ENCODE measurements at places on chromosomes 13 and 19.

DNA sequence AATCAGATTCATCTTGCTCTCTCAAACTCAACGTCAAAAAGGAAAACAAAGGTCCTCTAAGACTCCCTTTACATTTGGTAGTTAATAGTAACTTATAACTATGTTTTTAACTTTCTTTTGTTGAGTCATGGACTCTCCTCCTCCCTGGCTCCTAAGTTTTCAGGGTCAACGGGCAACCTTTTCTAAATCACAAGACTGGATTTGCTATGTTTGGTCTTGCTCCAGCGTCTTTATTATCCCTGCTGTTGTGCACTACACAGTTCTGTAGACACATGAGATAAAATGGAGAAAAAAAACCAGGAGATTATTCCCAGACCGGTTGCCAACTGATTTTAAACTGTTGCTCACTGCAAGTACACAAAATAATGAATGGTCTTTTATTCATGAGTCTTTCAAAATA, 1.9 kb upstream of the ITM2B start:
- no peaks in the 10 kb centered on the region for H3K36me3 ChIP-seq
- no peaks in the 10 kb centered on the region for H3K27me3 ChIP-seq
- H3K4me3 ChIP-seq: no peak overlapping the region
- no peak for DNase-seq
- no peak overlapping the region for H3K27ac ChIP-seq

DNA sequence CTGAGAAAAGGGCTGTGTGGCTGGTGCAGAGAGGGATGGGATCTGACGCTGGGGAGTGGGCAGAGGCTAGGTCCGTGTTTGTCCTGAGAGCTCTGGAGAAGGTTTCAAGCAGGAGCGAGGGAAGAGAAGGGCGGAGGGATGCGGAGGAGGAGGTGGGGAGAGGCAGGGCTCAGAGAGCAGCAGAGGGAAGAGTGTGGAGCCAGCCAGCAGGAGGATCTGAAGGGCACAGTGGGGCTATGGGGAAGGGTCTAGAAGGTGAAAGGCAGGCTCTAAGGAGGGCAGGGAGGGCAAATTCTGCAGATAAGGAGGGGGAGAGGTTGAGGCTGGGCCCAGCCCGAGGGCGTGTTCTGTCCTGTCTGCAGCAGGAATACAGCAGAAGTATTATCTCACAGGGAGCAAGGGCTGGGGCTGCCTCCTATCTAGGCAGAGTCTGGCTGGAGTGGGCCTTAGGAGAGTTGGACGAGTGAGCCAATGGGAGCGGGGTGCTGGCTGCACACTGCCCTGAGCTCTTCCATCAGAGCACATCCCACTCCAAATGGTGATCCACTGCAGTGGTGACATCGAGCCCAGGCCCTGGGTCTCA, 6.1 kb downstream of the AP2A1 start:
- no peaks in the 10 kb centered on the region for H3K27me3 ChIP-seq
- no peak overlapping the region for H3K4me3 ChIP-seq
- H3K27ac ChIP-seq: no peak overlapping the region
- H3K36me3 ChIP-seq: no peaks in the 10 kb centered on the region
- H3K4me1 ChIP-seq: peaks cover 7% of the 10 kb centered on the region

GRCh38 chr19:2867025-2867991, at the start of gene ZNF556:
Gene ZNF556 (plus strand): TSS chr19:2867335. CDS start chr19:2867422, 87 bp downstream.
- no peak within 1 kb of the TSS for H3K27ac ChIP-seq
- no peaks in the 10 kb centered on the region for H3K36me3 ChIP-seq
- no peaks in the 10 kb centered on the region for H3K27me3 ChIP-seq
- DNase-seq: no peak
- no peak within 1 kb of the TSS for H3K4me3 ChIP-seq

DNA sequence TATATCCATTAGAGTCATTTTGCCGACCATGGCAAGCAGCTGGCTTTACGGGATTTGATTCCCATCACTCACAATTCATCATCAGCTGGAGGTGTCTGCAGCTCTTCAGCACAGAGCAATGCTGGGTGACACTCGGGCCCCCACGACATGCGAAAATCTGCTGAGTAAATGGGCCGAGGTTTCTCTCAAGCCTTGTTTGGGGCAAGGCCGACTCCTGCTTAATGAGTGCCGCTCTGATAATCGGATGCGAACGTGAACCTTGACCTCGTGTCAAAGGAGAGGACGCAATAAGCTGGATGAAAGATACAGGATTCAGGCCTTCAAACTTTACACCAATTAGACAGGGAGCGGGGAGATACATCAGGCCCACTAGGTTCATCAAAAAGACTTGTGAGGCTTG, 65.2 kb downstream of the GGACT start:
- no peak overlapping the region for H3K27ac ChIP-seq
- DNase-seq: no peak
- H3K36me3 ChIP-seq: no peaks in the 10 kb centered on the region
- H3K4me1 ChIP-seq: no peaks in the 10 kb centered on the region

DNA sequence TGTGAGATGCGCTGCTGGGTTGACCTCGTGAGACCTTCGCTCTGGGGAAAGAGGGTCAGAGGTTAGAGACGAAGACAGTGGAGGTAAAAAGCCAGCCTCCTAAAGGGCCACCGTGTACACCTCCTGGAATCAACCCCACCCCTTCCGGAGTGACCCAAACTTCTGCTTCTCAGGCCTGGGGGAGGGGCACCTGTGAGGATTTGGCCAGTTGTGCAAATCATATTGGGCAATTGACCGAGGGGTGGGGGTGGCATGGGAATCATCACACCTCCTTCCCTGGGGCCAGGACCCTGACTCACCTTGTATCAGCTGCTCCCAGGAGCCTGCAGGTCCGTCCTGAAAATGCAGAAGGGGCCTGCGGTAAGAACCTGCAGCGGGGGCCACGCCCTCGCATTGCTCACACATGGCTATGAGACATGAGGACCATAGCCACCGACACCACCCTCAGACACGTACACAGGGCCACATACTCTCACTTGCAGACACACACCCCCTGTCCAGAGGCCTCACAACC, 2.8 kb downstream of the TNFSF14 start:
- no peaks in the 10 kb centered on the region for H3K27me3 ChIP-seq
- no peaks in the 10 kb centered on the region for H3K36me3 ChIP-seq
- no peak overlapping the region for H3K27ac ChIP-seq
- no peak for DNase-seq

- DNase-seq: peak; percentile 49
- no peaks in the 10 kb centered on the region for H3K27me3 ChIP-seq
- H3K36me3 ChIP-seq: no peaks in the 10 kb centered on the region
- peaks cover 22% of the 10 kb centered on the region for H3K4me1 ChIP-seq
- peak overlapping the region; percentile 67 for H3K27ac ChIP-seq
Measured at GRCh38 chr13:44396701-44397580, 23.3 kb downstream of the SERP2 start.

- peak; percentile 80 for DNase-seq
- H3K4me3 ChIP-seq: peak within 1 kb of the TSS; percentile 57
- peaks cover 15% of the 10 kb centered on the region for H3K4me1 ChIP-seq
- no peaks in the 10 kb centered on the region for H3K36me3 ChIP-seq
- H3K27ac ChIP-seq: peak within 1 kb of the TSS; percentile 98
- H3K27me3 ChIP-seq: no peaks in the 10 kb centered on the region
Measured at GRCh38 chr13:26051657-26052311, at the start of gene SHISA2. Gene SHISA2 (minus strand): TSS chr13:26052016. CDS start chr13:26050975, 1,041 bp downstream.

DNA sequence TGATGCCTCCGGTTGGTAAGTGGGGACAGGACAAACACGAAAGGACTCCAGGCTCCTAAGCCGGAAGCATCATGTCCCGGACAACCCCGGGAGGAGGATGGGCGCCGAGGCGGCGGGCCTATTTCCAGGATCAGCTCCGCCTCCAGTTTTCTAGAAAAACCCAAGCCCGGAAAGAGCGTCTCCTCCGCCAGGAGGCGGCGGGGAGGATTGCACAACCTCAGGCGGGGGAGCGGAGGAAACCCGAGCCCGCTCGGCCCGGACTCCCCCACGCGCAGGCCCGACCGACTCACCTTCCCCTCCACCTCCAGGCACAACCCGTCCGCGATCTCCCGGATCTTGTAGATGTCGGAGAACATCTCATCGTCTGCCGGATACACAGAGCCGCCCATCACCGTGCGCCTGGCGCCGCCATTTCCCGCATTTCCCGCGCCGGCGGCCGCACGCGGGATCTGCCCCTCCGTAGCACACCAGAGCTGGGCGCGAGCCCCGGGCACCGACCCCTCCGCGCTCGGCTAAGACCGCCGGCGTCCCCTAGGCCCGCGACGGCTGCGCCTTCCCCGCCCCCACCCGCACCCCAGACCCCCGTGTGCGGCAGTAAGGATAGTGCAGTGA, 455 bp downstream of the TPT1 start:
- peaks cover 19% of the 10 kb centered on the region for H3K4me1 ChIP-seq
- H3K27me3 ChIP-seq: no peaks in the 10 kb centered on the region
- peak overlapping the region; percentile 100 for H3K27ac ChIP-seq
- H3K4me3 ChIP-seq: peak overlapping the region; percentile 99
- peak; percentile 93 for DNase-seq

DNA sequence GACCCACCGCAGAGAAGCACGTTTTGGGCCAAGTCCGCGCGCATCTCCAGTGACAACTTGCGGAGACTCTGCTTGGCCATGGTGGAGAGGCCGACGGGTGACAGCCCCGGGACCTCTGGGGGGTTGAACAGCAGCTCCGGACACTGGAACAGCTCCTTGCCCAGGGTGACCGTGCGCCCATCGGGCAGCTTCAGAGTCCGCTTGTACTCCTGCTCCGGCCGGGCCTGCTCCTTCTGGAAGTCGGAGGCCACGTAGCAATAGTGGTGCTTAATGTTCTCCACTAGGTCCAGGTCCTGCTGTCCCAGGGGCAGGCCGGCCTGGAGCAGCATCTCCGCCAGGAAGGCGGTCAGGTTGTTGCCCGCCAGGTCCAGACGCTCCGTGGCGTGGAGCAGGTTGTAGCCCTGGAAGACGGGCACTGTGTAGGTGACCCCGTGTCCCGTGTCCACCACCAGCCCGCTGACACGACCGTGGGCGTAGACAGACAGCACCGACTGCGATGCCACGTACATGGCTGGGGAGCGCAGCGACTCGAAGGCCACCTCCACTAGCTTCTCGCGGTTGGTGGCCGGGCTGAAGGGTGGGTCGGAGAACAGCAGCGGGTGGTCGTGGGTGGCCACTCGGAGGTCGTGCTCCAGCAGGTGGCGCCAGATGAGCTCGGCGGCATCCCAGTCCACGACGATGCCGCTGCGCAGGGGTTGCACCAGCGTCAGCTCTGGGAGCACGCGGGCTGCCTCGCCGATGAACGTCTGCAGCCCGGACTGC, 743 bp downstream of the ACTL9 start:
- H3K27ac ChIP-seq: no peak overlapping the region
- no peak overlapping the region for H3K4me3 ChIP-seq
- no peaks in the 10 kb centered on the region for H3K36me3 ChIP-seq
- H3K4me1 ChIP-seq: no peaks in the 10 kb centered on the region
- H3K27me3 ChIP-seq: no peaks in the 10 kb centered on the region

GRCh38 chr19:48501494-48502349, 9.9 kb downstream of the LMTK3 start:
- H3K27me3 ChIP-seq: no peaks in the 10 kb centered on the region
- no peak overlapping the region for H3K27ac ChIP-seq
- peaks cover 20% of the 10 kb centered on the region for H3K4me1 ChIP-seq
- H3K4me3 ChIP-seq: no peak overlapping the region

DNA sequence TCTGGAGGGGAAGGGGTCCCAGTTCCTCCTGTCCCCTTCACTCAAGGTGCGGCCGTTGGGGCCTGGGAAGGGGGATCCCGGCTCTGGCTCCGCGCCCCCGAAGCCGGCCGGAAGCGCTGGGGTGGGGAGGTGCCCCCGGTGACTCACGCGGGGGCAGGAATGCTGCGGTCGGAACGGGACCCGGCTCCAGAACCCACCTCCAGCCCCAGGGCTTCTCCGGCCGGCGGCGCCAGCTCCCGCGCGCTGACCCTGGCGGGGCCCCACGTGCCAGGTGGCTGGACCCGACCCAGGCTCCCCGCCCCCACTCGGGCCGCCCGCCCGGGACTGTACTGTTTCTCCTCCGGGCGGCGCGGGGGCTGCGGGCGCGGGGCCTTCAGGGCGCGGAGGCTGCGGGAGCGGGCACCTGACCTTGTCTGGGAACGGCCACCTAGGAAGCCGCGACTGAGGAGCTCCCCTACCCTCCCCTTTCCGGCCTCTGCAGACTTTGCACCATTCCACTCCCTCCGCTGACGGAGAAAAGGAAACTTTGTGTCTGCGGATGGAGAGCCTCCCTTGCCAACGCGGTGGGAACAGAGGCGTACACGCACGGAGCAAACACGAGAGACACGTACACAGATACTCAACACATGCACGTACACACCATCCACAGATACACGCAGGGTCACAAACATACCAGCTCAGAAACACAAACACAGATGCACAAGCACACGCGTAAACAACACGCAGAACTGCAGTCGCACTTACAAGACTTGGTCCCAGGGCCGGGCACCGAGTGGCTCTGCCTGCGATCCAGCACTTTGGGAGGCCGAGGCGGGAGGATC, 7.2 kb downstream of the AXL start:
- H3K27me3 ChIP-seq: no peaks in the 10 kb centered on the region
- peak; percentile 75 for DNase-seq
- H3K4me1 ChIP-seq: peaks cover 11% of the 10 kb centered on the region
- H3K36me3 ChIP-seq: no peaks in the 10 kb centered on the region
- peak overlapping the region; percentile 57 for H3K27ac ChIP-seq

DNA sequence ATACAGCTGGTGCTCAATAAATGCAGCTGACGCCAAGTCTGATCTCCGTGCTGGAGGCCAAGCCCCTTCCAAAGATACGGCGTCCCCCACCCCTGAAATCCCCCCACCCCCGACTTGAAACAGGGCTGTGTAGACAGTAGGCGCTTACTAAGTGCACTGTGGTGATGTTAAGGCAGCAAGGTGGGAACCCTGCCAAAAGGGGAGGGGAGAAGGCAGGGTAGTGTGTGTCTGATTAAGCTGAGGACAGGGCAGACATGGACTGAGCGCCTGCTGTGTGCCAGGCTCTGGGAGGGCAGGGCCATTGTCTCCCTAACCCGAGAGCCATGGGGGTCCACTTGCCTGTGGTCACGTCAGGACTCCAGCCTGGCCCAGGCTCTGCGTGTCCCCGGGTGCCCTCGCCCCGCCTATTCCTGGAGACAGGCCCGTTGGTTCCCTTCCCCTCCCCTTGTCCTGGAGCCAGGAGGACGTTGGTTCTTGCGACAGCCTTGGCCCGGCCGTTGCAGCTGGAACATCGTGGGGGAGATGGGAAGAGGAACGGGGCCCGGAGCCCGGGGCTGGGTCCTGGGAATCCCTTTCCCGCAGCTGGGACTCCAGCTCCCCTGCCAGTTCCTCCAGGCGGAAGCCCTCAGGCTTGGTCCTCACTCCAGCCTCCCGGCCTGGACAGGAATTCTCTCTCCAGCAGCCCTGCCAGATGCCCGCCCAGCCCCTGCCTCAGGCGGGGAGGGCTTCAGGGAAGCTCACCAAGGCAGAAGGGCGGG, 1.7 kb upstream of the ELANE start:
- H3K4me1 ChIP-seq: peaks cover 19% of the 10 kb centered on the region
- no peak overlapping the region for H3K4me3 ChIP-seq
- H3K27ac ChIP-seq: peak overlapping the region; percentile 76
- no peaks in the 10 kb centered on the region for H3K27me3 ChIP-seq
- H3K36me3 ChIP-seq: no peaks in the 10 kb centered on the region

DNA sequence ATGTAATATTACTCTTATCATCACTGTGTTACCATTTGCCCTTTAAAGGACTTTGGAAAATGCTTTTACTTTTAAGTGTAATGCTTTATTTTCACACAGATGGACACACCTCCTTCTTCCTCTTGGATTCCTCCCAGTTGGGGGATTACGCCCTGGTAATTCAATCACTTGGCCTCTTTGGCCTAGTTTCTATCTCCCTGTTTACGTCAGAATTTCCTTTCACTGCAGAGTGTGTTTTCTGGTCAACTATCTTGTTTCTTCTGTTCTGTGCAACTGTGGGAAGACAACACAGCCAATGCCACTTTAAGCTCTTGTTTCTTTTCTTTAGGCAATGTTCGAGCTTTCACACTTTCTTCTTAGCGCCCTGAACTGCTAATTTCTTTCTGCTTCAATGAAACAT, 257.3 kb upstream of the MAB21L1 start:
- H3K27ac ChIP-seq: no peak overlapping the region
- DNase-seq: no peak
- H3K36me3 ChIP-seq: no peaks in the 10 kb centered on the region
- H3K4me3 ChIP-seq: no peak overlapping the region
- H3K4me1 ChIP-seq: no peaks in the 10 kb centered on the region

All from thyroid gland (tissue), 4 donors.